Substantia nigra (tissue), 51 donors: ENCODE measurements at places on chromosomes 4 and X.

- DNase-seq = no peak
Observed at GRCh38 chr4:99100876-99101275, 12.3 kb upstream of the ADH5 start.

DNA sequence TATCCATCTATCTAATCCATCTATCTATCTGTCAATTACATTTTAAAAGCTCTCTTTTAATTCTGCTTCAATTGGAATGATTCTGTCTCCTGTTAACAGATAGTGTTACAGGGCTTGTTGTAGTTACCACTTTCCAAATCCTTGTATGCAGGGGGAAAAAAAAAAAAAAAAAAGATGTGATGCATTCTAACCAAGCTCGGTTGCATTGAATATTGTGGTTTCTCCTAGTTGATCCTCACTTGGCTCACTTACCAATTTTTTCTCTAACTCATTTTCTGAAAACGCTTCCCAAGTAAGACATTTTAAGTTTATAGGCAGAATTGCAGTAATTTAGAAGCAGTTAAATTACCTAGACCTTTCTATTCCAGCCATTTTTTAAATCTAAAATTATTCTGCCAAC lies 327.9 kb upstream of the PITX2 start:
- DNase-seq = no peak

DNA sequence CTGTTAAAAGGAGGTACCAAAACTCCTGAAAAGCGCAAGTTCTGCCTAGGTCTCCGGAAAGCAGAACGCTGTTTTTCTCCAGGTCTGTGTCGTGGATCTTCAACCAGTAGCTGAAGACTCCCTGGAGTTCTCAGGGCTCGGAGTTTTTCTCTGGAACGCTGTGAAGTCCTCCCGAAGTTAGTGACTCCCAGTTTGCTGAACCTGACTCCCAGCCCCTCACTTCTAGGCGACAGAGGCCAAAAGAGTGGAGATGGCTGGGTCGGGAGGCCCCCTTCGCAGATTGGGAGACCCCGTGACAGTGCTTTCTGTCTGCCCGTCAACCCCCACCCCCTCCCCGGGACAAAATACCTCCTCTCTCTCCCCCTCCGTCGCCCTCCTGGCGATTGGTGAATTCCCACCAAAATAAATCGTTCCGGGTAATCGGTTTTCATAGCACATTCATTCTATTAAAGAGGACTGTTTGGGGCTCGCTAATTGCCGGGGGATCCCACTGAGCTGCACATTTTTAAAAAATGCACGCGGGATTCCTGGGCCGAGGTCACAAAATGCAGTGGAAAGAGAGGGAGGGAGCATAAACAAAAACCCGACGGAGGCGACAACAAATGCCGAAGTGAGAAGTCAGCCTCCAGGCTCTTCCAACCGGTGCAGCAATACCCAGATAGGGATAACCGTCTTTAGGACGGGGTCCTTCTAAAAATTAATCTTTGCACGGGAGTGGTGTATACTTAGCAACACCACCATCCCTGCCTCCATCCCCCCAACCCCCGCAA lies 4.0 kb upstream of the MSX1 start:
- no peak for DNase-seq

DNA sequence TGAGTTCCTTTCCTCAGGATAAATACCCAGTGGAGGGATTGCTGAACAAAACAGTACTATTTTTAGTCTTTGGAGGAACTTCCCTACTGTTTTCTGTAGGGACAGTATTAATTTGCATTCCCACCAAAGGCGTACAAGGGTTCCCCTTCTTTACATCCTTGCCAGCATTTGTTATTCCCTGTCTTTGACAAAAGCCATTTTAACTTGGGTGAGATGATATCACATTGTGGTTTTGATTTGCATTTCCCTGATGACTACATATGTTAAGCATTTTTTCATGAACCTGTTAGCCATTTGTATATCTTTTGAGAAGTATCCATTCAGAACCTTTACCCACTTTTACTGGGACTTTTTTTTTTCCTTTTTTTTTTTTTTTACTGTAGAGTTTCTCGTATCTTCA lies 126.2 kb upstream of the ANXA10 start:
- no peak for DNase-seq

DNA sequence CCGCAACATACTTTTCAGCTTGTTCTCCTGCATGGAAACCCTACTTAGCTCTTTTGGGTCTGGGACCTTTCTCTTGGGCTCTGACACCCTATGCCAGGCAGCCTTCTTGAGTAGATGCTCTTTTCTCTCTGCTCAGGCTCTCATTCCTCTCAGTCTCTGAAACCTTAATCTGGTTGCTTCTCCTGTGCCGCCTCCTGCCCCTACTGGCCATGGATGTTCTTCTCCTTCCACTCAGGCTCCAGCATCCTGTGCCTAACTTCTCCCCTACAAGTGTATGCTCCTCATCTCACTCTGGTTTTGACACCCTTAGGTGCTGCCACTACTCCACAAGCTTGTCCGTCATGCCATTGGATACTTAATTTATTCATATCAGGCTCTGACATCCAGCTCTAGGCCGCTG lies 15.2 kb downstream of the BLTP1 start:
- no peak for DNase-seq

DNA sequence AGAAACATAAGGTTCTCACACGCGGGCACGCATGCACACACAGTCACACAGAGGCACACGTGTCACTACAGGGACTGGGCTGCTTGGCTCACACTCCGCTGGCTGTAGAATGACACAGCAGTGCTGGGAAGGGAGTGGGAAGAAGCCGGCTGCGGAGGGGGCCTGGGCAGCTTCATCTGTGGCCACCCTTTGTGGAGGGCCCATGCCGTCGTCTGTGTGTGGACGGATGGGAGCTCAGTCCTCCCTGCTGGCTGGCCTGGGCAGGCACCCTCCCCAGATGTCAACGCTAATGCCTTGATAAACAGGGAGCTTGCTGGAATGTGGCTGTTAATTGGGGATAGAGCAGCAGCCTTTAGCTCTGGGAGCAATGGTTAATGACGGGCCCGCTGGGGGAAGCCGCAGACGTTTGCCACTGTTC lies 621.1 kb downstream of the BCOR start:
- DNase-seq = no peak

DNA sequence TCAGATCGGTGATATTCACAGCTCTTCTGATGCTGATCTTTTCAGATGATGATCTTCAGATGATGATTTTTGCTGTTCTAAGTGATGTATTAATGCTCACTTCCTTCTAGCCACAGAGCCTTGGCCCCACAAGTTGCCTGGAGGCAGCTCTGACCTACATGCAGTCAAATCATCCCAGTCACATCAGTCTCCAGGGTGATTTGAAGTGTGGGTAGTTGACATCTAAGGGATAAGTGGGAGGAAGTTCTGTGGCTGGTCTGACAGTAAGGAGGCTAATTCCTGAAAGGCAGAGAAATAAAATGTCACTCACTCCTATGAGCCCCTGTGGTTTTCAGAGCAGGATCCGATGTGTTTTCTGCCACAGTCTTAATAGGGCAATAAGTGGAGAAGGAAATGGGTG lies 79.8 kb upstream of the RPL34 start:
- DNase-seq = no peak

DNA sequence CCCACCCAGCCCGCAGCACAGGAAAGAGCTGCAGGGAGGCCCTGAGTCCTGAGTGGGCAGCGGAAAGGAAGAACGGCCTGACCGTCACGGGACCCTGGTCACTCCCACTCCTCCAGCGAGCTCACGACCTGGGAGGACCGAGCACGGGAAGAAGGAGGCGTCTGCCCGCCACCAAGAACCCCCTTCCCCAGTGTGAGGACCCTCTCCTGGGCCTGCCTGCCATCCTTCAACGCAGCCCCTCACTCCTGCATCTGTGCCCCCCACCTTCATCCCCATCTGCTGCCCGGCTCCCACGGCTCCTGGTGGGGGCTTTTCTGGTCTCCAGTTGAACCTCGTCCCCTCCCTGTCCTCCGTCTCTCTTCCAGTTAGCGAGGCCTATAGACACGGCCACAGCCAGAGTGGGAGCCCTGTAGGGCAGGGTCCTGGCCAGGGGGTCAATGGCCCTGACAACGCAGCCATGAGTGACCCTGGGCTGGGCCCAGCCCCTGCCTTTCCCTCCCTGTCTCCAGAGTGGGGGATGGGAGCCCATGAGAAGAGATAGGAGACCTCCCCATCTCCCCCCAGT lies 41.3 kb upstream of the MXD4 start:
- no peak for DNase-seq

DNA sequence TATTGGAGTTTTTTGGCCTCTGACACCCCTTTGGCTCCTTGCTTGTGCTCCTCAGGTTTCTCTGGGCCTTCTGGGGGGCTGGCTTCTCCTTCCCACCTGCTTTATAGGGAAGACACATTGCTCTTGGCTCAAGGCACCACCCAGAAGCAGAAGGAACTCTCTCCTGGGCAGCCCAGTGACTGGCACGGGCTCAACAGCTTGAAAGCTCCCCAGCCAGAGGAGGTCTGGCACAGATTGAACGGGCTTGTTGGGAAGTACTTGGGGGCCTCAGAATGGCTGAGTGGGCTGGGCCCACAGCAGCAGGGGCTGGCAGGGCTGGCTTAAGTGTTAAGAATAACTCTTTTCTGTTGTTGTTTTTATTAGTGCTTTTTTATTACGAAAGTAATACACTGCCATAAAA lies 11.2 kb upstream of the ZNF185 start:
- DNase-seq = peak; percentile 4

DNA sequence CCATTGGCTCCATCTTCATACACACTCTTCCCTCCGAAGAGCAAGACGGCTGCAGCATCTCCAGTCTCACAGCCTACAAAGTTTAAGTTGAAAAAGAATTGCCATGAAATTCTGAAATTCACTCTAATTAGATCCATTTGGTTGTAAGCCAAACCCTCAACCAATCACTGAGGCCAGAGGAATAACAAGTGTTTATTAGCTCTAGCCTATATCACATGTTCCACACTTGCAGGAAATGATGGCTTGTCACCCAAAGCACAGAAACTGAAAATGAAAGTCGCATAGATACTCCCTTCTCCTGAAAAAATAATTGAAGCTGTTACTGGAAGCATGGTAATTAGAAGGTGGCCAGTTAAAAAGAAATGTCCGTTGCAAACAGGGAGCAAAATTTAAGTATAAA lies 1071.8 kb downstream of the CCSER1 start:
- no peak for DNase-seq

- no peak for DNase-seq
Observed at GRCh38 chr4:179625406-179625805, 2183.2 kb upstream of the AGA start.

DNA sequence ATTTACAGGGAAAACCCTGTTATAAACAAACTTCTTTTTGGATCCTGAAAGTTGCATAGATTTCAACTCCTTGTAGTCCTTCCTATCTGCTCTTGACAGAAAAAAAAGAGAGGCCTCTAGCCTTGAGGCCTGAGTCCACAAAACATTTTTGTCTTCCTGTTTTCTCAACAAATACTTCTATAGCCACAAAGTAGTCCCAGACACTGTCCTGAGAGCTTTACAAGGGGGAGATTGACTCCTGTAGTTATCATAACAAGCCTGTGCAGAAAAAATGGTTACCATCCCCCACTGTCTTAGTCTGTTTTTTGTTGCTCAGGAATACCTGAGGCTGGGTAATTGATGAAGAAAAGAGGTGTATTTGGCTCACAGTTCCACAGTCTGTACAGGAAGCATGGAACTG lies 35.2 kb downstream of the PCDH7 start:
- DNase-seq = no peak

DNA sequence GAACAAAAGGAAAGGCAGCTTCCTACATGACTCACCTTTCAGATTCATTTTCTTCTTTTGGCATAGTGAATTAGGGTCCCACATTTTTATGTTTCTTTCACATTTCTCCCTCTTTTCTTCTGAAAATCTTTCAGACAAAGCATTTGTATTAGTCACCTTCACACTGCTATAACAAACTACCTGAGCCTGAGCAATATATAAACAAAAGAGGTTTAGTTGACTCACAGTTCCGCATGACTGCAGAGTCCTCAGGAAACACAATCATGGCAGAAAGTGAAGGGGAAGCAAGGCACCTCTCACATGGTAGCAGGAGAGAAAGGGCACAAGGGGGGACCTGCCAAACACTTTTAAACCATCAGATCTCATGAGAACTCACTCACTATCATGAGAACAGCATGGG lies 36.9 kb downstream of the MAGEA9 start:
- no peak for DNase-seq

- DNase-seq = no peak
Observed at GRCh38 chr4:45082101-45082500, 355.7 kb upstream of the GNPDA2 start.

- no peak for DNase-seq
Observed at GRCh38 chrX:46703980-46704379, 54.9 kb downstream of the SLC9A7 start.

GRCh38 chr4:175716961-175717360 lies 95.1 kb downstream of the GPM6A start:
- DNase-seq = no peak

- no peak for DNase-seq
Observed at GRCh38 chr4:4803216-4803911, 56.1 kb upstream of the MSX1 start.

GRCh38 chrX:50168241-50168687 lies 32.5 kb downstream of the AKAP4 start:
- DNase-seq = no peak

GRCh38 chr4:160175064-160175643 lies 1072.3 kb downstream of the RAPGEF2 start:
- DNase-seq = no peak

DNA sequence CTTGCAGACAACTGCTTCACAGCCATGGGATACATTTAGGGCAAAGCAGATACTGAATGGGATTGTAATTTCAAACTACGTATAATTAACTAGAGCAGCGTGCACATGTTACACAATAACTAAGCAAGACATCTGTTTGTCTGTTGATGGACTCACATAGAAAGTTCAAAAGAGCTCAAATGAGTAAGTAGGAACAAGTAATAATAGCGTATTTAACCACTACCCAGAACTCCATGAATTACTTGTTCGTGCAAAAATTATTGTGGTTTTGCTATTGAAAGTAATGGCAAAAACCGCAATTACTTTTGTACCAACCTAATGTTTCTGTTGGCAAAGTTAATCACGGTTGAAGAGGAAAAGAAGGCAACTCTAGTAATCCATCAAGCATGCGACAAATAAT lies 825.4 kb downstream of the PCDH18 start:
- DNase-seq = no peak

GRCh38 chrX:116873671-116874070 lies 410.9 kb upstream of the CT83 start:
- DNase-seq = no peak

GRCh38 chrX:15405846-15406245 lies 21.6 kb upstream of the VEGFD start:
- DNase-seq = no peak

DNA sequence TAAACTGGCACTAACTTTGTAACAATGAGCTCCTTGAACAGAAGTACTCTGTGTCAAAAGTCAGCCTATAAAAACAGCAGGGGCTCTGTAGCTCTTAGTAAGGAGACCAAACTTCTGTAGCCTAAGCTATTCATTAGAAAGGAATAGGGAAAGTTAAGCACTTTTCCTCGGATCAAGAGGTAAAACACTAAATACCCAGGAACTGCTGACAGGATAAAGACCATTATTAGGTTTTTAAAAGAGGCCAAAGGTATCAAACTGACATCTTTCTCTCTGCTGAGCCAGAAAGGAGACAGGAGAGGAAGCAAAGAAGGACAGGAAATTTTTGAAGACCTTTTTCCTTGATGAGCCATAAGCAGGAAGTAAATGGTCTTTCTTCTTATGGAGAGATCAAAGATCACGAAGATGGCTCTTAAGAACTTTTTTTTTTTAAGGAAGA lies 31.9 kb downstream of the ANAPC10 start:
- no peak for DNase-seq

- no peak for DNase-seq
Observed at GRCh38 chr4:145734031-145734430, 54.1 kb downstream of the C4orf51 start.
